T-helper 9 cell (primary cell): ENCODE measurements at places on chromosomes 2 and 18.

GRCh38 chr2:54968561-54969218, 81.6 kb downstream of the RTN4 start:
- DNase-seq, result no peak

DNA sequence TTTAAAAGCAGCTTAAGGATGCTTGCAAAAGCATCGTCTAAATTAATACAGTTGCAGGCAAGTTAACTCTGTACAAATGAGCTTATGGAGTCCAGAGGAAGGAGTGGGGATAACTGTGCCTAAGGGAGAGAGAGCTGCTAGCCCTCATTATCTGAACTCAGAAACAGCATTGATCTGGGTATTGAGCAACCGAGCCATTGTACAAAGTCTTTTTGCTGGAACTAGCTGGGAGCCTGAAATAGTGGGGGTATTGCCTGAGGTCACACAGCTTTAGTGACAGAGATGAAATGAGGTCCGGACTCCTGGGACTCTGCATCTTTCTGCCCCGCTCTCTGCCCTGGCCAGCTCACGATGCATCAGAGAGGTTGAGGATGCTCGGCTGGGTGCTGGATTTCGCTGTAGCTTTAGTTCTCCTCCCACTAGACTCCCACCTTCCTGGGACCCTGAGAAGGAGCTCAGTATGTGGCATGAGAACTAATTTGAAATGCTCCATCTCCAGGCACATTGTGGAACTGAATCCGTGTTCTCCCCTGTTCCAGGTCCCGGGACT, 67.5 kb upstream of the ATG16L1 start:
- no peak for DNase-seq

- no peak for DNase-seq
Measured at GRCh38 chr2:12303181-12304030, 413.3 kb upstream of the TRIB2 start.

DNA sequence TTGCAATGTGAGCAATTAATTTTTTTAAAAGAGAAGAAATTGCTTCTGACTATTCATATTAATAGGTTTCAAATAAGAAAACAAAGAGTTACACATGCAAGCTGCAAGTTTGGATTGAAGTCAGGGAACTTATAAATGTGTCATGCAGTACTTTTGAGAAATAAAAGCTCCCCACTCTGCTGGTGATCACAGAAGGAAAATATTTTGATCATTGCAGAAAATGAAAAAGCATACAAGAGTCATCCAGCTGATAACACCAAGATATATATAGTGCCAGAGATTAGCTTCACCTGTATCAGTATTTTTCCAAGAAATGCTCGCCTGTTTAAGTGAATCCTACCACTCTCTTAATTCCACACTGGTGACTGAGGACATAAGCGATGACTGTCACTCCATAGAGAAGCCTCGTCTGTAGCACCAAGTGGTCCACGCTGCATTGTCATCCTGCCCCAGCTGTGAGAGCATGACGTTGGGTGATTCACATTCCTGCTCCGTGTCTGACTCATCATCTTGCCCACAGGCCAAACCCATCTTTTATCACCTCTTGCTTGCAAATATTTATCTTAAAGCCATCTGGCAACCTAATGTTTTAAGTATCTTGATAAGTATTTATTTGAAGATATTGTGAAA, 178.0 kb downstream of the ASXL3 start:
- DNase-seq, result no peak

DNA sequence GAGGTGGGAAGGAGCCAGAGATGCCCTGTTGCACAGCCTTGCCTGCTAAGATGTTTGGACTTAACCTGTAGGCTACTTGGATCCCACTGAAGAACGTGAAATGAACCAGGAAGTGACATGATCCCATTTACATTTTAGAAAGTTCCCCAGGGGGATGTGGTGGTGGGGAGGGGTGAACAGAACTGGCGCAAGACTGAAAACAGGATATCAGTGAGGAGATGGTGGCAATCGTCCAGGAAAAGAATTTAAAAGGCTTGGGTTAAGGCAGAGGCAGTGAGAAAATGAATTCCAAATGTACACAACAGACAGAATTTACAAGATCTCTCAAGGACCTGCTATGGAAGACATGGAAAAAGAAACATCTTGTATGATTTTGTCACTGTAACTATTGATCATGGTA, 42.3 kb downstream of the SULT1C2 start:
- no peak for DNase-seq

DNA sequence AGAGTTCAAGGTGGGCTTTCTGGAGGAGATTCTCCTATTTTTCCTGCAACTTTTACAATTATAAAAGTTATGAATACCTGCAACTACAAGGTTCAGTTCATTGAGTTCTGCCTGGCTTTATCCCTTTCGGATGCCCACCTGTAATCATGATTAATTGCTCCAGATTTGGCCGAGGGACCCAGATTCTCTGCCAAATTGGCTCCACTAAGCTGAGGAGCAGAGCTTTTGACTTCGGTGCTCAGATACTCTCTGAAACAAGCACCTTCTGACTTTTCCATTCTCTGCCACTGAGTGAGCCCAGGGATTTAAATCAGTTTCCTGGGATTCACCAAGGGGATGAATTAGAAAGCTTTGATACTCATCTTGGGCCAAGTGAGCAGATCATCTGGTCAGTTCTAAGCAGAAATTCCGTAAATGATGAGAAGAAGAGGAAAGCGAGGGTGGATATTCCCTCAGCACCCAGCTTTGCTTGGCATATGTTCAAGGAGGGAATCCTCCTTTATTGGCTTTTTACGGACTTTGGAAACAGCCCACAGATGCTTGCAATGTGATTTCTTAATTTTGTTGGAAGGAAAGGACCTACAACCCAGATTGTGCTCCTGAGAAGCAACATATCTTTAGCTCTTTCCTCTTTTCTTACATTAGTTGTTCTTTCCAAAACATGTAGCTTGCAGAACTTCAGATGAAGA, 179.2 kb downstream of the SETBP1 start:
- no peak for DNase-seq

DNA sequence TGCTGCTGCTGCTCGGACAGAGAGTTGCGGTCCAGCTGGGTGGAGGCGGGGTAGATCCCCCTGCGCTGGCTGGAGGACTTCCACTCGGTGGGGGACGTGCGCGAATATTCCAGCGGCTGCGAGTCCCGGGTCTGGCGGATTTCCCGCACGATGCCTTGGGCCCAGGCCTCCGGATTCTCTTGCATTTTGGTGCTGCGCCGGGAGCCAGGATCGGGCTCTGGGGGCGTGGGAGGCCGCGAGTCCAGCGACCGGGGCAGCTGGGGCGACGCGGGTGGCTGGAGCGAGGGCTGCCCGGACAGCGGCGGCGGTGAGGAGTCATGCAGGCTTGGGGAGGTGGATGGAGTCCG, 4.8 kb downstream of the NT5C1B start:
- DNase-seq, result no peak

DNA sequence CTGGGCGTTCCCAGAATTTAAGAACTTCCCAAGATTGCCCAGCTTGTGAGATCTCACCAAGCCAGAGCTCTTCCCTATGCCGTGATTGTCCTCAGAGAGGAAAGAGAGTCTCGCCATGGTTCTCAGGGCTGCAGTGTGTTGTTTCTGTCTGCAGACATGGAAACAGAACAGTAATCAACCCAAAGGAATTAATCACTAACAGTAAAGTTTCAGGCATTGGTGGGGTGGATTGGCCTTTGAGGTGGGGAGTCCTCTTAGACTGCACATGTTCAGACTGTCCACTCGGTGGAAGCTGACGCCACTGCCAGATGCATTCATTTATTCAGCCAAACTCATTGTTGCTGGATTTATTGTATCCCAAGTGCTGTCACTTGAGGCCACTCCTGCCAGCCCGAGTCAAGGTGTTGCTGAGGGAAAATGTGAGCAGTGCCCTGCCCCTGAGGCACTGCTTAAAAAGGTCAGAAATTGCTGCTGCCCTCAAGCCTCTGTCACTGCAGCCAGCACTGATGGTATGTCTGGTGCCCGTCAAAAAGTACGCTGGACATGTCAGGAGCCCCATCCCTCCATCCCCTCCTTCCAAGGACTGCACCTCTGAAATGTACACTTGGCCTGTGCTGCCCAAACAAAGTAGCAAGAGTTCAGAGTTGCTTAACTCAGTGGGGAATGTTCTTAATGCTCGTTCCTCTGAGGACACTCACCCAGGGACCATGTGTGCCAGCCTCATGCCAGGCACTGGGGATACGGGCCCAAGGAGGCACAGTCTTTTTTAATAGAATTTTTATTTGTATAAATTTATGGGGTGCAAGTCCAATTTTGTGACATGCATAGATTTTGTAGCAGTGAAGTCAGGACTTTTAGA, 201.0 kb downstream of the GLI2 start:
- no peak for DNase-seq

GRCh38 chr18:48752478-48752877, 198.3 kb downstream of the SMAD7 start:
- no peak for DNase-seq

GRCh38 chr2:69641887-69642708, 1.4 kb downstream of the AAK1 start:
- DNase-seq, result no peak

DNA sequence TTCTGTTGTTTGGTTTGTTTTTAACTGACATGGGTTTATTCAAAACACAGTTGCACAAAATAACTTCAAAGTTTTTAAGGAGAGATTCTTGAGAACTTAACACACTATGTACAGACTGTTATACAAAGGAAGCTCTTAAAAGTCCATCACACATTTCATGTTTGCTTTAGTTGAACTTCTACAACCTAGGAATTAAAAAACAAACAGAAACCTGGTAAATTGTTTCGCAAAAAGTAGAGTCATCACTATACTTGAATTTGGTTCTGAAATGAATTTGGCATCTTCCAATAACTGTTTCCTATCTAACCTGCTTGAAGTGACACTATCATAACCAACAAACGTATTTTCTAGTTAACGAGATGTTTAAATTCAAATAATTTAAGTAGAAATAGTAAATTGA, 21.8 kb downstream of the TRIP12 start:
- no peak for DNase-seq
